ENCODE measurements at places on chromosomes 2 and 18. TPM values are rescaled to one million over a fixed set of nuclear protein-coding genes. Genes with fewer than 3 reads are reported as not detected.

KHK gene
- total RNA-seq, result 3.2 TPM

LRRC30 gene
- not detected for total RNA-seq

LRRTM4 gene
- total RNA-seq, result not detected

MSGN1 gene
- not detected for total RNA-seq

FOXD4L1 gene
- total RNA-seq, result not detected

ATAD2B gene
- 1.5 TPM for total RNA-seq

FSHR gene
- total RNA-seq, result not detected

LRRTM1 gene
- total RNA-seq, result not detected

FBXO48 gene
- 0.30 TPM for total RNA-seq

TWIST2 gene
- total RNA-seq, result 134 TPM

TMEM178A gene
- 0.84 TPM for total RNA-seq

ACOXL gene
- not detected for total RNA-seq

RUFY4 gene
- total RNA-seq, result not detected

TXNDC2 gene
- not detected for total RNA-seq

CAVIN2 gene
- 28.5 TPM for total RNA-seq

CCDC138 gene
- total RNA-seq, result 3.9 TPM

SP5 gene
- not detected for total RNA-seq

WNT6 gene
- not detected for total RNA-seq

ABCG8 gene
- not detected for total RNA-seq

HOXD4 gene
- not detected for total RNA-seq

SLC8A1 gene
- 11.9 TPM for total RNA-seq

CHST9 gene
- total RNA-seq, result not detected

FLACC1 gene
- total RNA-seq, result not detected

CXCR4 gene
- not detected for total RNA-seq

C2orf80 gene
- not detected for total RNA-seq

SCYGR7 gene
- not detected for total RNA-seq

PRKAG3 gene
- total RNA-seq, result not detected

CYP27C1 gene
- total RNA-seq, result not detected

AGXT gene
- not detected for total RNA-seq

USP37 gene
- total RNA-seq, result 4.4 TPM

GAREM1 gene
- total RNA-seq, result 2.2 TPM

ALPP gene
- total RNA-seq, result not detected

DYSF gene
- under 0.01 TPM for total RNA-seq

REG3G gene
- not detected for total RNA-seq

OR6B2 gene
- total RNA-seq, result not detected

SLC9A2 gene
- not detected for total RNA-seq

DNAJC5G gene
- total RNA-seq, result not detected

TEKT4 gene
- total RNA-seq, result not detected

NTSR2 gene
- total RNA-seq, result not detected

TGFA gene
- total RNA-seq, result not detected

ARHGAP15 gene
- not detected for total RNA-seq
